ENCODE measurements at places on chromosomes 2 and 18.

DNA sequence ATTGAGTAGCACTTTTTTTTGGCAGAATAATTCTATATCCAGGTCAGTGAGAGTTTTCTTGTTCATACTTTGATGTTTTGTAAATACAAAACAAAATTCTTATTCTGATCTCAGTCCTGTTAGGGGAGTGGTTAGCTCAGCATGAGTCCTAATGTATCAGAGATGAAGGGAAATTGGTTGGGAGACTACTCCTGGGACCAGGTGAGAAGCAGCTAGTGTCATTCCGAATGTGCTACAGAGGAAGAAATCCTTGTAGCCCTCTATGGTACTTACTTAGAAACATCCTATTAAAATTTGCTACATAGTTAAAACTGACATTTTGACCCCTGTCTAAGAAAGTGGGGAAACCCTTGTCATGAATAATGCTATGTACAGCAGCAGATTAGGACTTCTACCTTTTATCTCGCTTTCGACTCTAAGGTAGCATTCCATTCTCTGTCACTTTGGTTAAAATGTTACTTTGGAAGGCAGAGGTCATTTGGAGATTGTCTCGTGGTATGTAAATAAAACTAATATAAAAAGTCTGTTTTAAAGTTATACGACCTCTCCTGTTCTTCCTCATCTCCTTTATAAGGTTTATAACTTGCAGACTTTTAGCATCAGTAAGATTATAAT lies 65.8 kb downstream of the PARD3B start:
- no peak for DNase-seq

- DNase-seq: no peak
Measured at GRCh38 chr2:174970092-174970491, 35.1 kb downstream of the CHN1 start.

- DNase-seq: no peak
Measured at GRCh38 chr2:107303964-107304363, 418.0 kb upstream of the ST6GAL2 start.

DNA sequence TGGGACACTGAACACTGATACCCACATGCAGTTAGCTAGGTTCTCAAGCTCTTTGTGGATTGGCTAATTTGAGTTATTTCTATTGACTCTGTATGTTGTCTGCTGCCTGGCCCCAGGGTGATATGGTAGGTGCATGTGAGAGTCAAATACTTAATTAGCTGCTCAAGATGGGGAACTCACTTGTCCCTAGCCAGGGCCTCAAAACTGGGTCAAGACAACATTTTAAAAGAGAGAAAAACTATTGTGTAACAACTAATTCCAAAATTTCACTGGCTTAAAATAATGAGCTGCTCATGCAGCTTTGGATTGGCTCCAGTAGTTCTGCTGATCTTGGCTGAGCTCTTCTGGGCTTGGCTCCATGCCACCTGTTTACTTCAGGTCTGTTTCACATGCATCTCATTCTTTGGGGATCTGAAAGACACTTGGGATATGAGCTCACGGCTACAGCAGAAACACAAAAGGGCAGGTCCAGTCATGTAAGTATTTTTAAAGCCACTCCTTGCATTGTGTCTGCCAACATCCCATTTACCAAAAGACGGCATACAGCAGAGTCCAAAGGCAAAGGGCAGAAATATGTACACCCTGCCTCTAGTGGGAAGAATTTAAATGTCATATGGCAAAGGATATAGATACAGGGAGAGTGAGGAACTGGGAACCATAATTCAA lies 716.8 kb downstream of the SUCLG1 start:
- DNase-seq: no peak

GRCh38 chr2:70191244-70191735 lies 471 bp upstream of the C2orf42 start:
- no peak for DNase-seq

GRCh38 chr18:43775591-43775990 lies 498.3 kb upstream of the SYT4 start:
- DNase-seq: no peak

GRCh38 chr2:158779621-158780020 lies 15.5 kb upstream of the DAPL1 start:
- no peak for DNase-seq

DNA sequence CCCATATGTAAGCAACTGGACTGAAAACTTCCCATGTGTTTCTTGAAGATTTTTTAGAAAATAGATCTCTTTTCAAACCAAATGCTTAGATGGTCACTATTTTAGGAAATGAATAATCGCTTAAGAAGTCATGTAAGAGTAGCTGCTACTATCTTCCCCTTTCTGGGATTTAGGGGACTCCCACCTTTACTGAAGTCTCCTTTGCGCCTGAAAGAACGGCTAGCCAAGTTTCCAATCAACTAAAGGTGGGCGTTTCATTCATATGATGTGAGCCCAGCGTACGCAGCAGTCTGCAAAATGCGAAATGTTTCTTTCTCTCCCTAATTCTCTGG lies 1.1 kb downstream of the DIPK1C start:
- no peak for DNase-seq

GRCh38 chr2:42856891-42857632 lies 64.7 kb upstream of the HAAO start:
- no peak for DNase-seq

- DNase-seq: no peak
Measured at GRCh38 chr2:202642567-202642966, 7.8 kb downstream of the FAM117B start.

- DNase-seq: no peak
Measured at GRCh38 chr2:11955884-11956291, 209.5 kb downstream of the LPIN1 start.

DNA sequence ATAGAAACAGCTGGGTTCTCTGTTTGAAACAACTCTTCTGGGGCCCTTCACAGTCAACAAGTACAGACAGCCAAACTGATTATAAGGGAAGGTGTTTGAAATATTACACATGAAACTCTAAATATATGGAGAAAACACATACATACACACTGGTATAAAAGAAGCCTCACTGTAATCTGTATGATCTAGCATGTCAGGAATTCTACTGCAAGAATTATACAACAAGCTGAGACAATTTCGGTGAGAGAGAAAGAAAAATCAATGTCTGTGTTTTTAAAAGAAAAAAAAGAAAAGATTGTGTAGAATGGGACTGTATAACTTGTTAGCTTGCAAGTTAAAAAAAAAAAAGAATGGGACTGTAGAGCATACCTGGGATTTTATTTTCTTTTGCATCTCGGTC lies 26.3 kb downstream of the IRS1 start:
- no peak for DNase-seq

- peak; percentile 48 for DNase-seq
Measured at GRCh38 chr2:30706534-30707303, 100.5 kb downstream of the CAPN13 start.

GRCh38 chr2:65417509-65418085 lies 14.8 kb downstream of the SPRED2 start:
- DNase-seq: no peak

DNA sequence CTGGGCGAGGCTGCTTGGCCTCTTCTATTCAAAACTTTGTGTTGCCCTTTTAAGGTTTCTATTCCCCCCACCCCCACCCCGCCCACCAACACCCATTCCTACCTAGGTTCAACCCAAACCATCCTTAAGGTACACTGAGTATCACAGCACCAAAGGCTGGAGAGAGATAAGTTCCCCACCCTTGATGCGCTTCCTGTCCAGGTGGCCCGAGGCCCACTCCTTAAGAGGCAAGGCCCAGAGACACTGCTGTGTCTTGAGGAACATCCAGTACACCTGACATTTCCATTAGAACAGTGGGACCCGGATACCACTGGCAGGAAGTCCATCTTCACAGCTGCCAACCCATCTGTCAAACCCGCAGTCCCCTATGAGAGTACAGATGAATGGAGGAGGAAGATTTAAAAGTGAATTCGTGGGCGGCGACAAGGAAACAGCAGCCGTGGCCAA lies 277 bp upstream of the INPP1 start:
- no peak for DNase-seq

GRCh38 chr18:8257851-8258434 lies 351.3 kb upstream of the RAB12 start:
- DNase-seq: no peak

DNA sequence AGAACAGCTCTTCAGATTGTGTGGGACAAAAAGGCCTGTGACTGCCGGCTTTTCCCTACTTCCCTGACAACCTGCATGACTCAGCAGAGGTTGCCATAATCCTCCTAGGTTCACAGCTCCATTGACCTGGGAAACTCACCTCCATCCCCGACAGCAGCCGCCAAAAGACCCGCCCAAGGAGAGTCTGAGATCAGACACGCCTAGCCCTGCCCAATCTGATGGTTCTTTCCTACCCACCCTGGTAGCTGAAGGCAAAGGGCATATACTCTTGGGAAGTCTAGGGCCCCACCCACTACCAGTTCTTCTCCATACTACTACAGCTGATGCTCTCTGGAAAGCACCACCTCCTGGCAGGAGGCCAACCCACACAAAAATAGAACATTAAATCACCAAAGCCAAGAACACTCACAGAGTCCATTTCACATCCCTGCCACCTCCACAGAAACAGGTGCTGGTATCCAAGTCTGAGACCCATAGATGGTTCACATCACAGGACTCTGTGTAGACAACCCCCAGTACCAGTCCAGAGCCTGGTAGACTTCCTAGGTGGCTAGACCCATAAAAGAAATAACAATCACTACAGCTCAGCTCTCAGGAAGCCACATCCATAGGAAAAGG lies 140.6 kb downstream of the NETO1 start:
- no peak for DNase-seq

- DNase-seq: no peak
Measured at GRCh38 chr18:75130591-75131328, 78.2 kb downstream of the PTGR3 start.

GRCh38 chr2:228401065-228401912 lies 219.8 kb upstream of the SPHKAP start:
- no peak for DNase-seq

DNA sequence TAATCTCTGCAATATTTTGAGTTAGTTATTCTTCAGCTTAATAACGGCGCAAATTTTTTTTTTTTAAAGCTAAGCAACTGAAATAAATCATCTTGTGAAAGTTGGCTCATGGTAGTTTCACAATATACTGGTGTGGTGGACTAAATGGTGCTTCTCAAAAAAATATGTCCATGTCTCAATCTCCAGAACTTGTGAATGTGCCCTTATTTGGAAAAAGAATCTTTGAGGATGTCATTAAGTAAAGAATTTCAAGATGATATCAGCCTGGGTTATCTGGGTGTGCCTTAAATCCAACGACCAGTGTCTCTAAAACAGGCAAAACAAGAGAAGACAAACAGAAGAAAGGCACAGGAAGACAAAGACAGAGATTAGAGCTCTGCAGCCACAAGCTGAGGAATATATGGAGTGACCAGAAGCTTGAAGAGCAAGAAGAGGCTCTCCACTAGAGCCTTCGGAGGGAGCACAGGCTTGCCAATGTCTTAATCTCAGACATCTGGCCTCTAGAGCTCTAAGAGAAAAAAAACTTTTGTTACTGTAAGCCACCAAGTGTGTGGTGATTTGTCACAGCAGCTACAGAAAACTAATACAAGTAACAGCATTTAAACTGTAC lies 71.4 kb downstream of the HNMT start:
- no peak for DNase-seq

GRCh38 chr2:1641523-1641922 lies 102.8 kb downstream of the PXDN start:
- no peak for DNase-seq

Measured in CD4-positive, CD25-positive, alpha-beta regulatory T cell (primary cell).